KG1 (cell line): ENCODE measurements at places on chromosomes 7 and 10.

GRCh38 chr10:93081318-93081717 is 7.6 kb downstream of the CYP26A1 start:
- DNase-seq = no peak

DNA sequence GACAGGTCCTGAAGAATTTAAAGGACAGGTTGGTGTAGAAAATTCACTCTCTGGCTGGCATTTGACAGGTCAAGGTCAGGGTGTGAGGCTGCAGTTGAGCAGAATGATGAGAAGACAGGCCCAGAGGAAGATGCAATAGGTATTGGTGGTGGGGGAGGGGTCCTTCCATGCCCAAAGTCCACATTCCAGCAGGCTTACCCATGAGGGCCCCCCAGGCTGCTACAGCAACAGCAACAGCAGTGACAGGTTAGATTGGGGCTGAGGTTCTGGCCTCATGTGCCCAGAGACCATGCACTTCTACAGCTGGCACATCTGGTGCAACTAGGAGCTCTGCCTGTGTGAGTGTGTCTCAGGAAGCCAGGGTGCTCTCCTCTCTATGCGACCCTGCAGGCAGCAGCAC is 223.5 kb upstream of the GHITM start:
- no peak for DNase-seq

GRCh38 chr10:96978621-96979154 is 146.6 kb downstream of the LCOR start:
- DNase-seq = no peak

GRCh38 chr7:112371701-112372100 is 78.6 kb upstream of the IFRD1 start:
- no peak for DNase-seq

GRCh38 chr10:70191972-70192305 is 21.6 kb upstream of the SAR1A start:
- no peak for DNase-seq

- DNase-seq = no peak
Measured at GRCh38 chr7:99362801-99363200, 11.7 kb upstream of the ARPC1B start.

DNA sequence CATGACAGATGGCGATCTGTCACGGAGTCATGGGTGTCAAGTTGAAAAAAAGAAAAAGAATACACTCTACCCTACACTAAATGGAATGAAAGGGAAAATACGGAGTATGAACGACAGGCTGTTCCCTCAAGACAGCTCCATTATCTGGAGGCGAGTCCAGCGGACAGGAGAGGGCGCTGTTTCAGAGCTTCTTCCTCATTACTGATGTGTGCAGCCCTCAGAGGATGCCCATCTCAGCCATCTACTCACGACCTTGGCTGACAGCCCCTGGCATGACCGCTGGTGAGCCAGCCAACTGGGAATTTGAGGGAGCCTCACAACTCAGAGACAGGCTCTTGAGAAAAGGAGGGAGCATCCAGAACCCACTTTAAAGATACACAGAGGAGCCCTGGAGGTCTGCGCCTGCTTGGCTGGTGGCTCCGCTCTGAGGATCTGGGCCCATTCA is 49.6 kb upstream of the SMNDC1 start:
- DNase-seq = peak; percentile 60

DNA sequence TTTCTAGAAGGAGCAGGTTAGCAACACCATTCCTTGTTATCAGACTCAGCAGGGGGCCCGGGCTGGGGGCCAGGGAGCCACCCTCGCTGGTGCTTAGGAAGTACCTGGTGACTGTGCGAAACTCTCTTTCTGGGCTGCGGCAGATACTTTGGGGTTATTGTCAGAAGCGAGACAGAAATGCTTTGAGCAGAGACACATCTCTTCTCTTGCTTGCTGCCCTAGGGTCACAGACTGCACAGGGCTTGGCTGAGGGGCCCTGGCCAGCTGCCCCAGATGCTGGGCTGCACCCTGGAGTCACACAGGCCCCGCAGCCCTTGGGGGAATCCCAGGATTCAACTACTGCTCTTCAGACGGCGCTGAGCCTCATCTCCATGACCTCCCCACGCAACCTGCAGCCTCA is 91.9 kb downstream of the WDFY4 start:
- no peak for DNase-seq

GRCh38 chr10:48332166-48332870 is 25.8 kb downstream of the MAPK8 start:
- no peak for DNase-seq

DNA sequence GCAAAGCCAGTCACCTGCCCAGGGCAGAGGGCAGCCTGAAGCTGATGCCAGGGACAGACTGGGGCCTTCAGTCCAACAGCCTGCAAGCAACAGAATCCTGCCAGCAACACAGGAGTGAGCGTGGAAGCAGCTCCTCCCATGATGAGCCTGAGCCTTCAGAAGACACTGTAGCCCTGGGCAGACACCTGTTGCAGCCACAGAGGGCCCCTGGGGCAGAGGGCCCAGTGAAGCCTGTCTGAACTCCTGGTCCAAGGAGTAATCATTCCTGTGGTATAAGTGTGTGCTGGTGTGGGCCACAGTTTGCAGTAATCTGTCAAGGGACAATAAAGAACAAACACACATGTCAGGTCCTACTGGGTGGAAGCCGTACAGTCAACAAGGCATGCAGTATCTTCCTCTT is 2.9 kb upstream of the PFKP start:
- DNase-seq = no peak

- DNase-seq = no peak
Measured at GRCh38 chr7:143958781-143959180, 4.1 kb downstream of the OR2F1 start.

DNA sequence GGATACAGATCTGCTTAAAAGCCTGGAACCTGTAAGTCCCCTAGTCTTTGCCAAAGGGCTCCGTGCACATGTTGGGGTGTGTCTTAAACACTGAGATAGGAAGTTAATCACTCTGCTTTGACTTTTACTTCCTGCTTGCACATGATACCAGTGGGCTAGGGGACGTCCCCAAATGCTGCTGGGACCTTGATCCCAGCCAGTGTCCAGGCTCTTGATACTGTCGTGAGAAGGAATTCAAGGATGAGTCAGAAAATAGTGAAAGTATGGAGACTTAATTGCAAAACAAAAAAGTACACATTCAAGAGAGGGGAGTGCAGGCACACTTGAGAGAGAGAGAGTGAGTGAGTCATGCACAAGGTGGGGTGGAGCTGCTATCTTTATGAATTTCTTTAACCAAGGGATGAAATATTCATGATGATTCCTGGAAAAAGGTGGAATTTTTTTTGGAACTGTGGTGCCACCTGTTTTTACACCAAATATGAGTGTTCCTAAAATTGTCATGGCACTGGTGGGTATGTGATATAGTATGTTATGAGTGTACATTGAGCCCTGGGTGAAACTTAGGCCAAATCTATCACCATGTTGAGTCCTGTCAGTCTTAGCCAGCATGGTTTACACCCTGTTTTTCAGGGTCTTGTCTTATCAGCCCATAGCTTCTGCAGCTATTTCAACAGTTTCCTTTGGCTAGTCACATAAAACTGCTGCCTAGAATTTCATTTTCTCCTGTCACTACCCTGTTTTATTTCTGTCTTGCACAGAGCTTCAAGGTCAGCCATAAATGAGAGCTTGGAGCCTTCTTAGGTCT is 88.3 kb upstream of the CYP26C1 start:
- DNase-seq = no peak

DNA sequence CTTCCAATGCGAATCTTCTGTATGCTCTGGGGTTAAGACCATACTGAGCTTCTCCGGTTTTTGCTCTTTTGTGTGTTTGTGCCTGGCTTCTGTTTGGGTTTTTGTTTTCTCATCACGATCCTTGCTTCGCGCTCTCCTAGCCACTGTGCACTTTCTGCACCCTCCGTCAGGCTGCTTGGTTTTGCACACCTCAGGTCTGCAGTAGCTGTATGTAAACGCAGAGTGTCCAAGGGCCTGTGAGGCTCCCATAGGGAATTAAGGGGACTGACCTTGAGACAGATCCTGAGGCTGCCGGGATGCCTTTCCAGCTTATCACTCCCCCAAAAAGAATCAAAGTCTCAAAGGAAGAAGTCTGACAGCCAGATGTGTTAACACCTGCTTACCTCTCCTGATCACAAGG is 95.2 kb downstream of the PROSER2 start:
- DNase-seq = no peak

DNA sequence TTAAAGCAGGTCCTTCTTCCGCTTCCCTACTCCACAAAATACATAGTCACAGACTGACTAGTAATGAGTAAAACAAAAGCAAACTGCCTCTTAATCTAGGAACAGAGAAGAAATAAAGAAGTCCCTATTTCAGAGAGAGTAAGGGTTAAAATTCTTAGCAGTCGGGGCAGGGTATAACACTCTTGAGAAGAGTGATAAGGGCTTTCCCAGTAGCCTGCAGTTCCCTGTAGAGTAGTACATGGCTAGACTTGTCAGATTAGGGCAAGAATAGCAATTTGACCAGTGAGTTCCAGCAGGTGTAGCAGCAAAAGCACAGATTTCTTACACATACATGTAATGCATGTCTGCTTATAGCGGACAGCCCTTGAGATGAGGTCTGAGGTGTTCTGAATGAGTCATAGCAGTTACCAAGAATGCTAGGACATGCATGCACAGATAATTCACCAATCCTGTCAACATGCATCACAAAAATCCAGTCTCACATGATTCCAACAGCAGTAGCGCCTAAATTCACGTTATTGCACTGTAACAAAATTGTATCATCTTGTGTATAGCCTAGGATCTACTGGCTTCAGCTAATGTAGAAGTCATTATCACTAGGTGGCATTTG is 40.7 kb downstream of the BTRC start:
- DNase-seq = no peak

DNA sequence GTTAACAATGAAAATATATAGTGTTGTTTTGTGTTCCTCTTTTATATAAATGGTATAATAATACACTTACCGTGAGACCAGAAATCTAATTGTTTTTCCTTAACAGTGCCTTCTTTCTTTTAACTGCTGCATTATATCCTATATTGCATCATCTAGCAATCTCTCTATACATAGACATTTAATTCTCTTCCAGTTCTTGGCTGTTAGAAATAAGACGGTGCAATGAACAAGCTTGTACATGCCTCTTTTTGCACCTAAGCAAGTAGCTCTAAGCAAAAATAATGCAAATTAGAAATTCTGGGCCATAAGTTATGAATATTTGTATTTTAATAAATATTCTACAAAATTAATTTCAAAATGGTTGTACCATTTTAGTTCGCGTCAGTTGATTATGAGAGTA is 55.9 kb upstream of the AHR start:
- no peak for DNase-seq

- DNase-seq = no peak
Measured at GRCh38 chr10:43598446-43598845, 7.8 kb upstream of the ZNF485 start.

DNA sequence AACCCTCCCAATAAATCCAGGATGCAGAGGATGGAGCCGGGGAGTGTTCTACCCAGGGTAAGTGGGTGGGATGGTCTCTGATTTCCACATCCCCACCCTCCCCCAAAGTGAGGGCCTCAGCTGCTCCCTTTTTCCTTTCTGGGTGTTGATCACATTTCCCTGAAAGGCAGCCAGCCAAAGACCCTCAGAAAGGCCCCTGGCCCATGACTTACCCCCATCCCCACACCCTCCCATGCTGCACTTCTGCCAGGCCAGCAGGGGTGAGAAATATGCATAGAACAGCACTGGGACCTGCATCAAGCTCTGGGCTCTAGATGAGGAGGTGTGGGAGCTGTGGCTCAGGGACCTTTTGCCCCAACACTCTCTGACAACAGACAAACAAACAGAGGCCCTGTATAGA is 927.3 kb upstream of the ZNF722 start:
- DNase-seq = no peak

GRCh38 chr10:118203461-118203860 is 138.7 kb downstream of the FAM204A start:
- DNase-seq = no peak

DNA sequence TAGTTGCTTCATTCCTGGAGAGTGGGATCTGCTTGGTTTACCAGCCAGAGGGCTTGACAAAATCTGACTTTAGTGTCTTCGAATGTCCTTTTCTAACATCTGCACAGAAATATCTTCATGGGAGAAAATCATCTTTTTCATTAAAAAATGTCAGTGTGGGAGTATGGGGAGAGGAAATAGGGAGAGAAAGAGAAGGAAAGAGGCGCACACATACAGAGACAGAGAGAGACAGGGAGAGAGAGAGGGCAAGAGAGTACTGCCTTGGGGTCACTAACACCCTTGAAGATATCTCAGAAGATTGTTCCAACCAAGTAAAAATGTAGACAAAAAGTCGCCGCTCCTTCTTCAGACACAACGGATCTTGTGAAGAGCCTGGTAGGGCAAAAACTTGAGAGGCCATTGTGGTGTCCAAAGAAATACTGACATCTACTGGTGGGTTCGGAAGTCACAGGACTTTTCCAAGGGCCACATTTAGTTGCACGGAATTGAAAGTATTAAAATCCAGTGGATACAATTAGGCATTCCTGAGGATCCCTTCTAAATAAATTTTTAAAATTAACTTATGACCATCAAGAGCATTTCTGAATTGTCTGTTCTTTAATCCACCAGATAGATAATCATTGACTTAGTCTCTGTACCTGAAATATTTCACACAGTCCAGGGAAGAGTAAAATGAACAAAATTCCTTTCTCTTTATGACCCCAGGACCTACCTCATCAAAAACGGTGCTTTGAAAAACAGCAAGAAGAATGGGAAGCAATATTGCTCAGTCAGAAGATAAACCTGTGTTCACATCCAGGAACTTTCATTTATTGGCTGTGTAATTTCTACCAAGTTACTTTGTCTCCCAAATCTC is 29.7 kb downstream of the VIM start:
- peak; percentile 26 for DNase-seq

DNA sequence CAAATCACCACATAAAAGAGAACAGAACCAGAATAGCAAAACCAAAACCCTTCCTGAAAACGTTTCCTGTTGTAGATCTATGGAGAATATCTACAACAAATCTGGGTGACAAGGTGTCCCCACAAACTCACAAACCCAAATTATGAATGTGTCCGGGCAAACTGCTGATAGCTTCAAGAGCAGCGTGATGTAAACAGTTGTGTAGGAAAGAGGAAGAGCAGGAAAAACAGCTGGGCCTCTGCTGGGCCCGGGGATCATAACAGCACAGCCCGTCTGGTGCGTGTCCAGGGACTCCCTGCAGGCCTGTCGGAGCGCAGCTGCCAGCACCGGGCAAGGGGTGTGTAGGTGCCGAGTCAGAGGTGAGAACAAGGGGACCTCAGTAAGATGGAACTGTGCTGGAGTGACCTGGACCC is 53.7 kb downstream of the KCNH2 start:
- DNase-seq = no peak

- DNase-seq = no peak
Measured at GRCh38 chr7:115368998-115369397, 447.1 kb downstream of the MDFIC start.
